CD8-positive, alpha-beta T cell (primary cell): ENCODE measurements at places on chromosomes 12 and 14. TPM values are rescaled to one million over a fixed set of nuclear protein-coding genes. Genes with fewer than 3 reads are reported as not detected.

DNA sequence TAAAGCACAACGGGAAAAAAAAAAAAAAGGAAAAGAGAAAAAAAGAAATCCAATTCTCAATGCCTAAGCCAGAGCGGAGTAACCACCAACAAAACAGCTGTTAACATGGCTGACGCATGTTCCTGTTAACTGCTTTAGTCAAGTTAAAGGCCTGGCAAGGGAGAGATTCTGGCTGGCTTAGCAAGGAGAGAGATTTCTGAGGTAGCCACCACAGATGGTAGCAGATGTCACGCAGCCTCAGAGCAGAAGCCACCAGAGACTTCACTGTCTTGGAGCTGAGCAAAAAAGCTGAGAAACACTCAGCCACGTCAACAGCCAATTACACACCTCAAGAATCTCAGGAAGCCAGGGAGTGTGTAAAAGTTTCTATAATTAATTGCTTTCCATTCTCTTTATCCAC is 87.1 kb downstream of the TMCC3 start:
- DNase-seq = no peak

GRCh38 chr14:89936654-89937185 is 17.8 kb downstream of the EFCAB11 start:
- no peak for DNase-seq

DNA sequence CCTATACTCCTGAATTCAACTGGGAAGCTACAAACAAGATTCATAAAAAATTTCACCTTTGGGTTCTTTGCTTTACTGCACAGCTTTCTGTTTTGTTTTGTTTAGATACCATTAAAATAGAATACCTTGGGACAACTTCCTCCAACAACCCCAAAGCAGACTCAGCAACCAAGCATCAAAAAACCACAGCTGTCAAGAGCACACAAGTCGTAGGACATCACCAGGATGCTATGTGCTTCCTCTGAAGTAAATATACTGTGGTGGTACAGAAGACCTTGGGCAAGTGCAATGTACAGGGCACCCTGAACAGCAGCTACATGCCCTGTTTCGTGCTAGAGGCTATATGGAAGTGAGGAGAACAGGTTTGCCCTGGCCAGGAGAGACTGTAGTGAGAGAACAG is 359.3 kb downstream of the BCL11B start:
- DNase-seq = no peak

GRCh38 chr14:68285421-68286179 is 466.0 kb downstream of the RAD51B start:
- peak; percentile 48 for DNase-seq

DNA sequence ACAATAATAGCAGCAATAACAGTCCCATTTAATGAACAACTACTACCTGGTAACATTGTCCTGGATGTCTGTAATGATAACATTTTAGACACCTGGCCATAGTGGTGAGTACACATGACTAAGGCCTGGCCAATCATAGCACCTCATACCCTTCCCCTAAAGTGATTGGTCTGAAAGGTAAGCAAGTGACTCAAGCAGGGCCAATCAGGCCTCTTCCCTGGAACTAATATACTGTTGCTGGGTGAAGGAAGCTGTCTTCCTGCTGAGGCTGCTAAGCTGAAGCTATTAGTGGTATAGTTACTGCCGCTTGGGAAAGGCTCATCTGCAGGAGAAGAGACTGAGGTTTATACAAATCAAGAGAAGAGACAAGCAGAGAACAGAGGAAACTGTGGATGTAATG is 18.7 kb upstream of the NOS1 start:
- DNase-seq = no peak

GRCh38 chr14:54105406-54105805 is 148.8 kb upstream of the BMP4 start:
- no peak for DNase-seq

- no peak for DNase-seq
Measured at GRCh38 chr12:59322473-59322872, 273.4 kb upstream of the SLC16A7 start.

NEUROD4 gene
- total RNA-seq = not detected

GRCh38 chr12:53182903-53183302 is 2.2 kb upstream of the CSAD start:
- no peak for DNase-seq

DNA sequence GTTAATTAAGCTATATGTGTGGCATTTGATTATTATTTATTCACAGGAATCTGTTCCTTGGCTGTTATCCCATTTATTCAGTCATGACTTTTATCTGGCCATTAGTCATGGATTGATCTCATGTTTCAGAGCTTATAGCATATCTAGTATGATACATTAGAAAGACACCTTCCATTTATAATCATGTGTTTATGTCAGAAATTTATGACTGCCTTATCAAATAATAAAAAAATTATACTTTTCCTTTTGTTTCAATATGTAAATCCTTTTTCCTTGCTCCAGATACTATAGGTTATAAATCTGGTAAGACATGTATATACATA is 248.0 kb upstream of the PDE3A start:
- DNase-seq = no peak

TPI1 gene
- total RNA-seq = 64.0 TPM
